EH (cell line): ENCODE measurements at places on chromosomes 7 and 10.

DNA sequence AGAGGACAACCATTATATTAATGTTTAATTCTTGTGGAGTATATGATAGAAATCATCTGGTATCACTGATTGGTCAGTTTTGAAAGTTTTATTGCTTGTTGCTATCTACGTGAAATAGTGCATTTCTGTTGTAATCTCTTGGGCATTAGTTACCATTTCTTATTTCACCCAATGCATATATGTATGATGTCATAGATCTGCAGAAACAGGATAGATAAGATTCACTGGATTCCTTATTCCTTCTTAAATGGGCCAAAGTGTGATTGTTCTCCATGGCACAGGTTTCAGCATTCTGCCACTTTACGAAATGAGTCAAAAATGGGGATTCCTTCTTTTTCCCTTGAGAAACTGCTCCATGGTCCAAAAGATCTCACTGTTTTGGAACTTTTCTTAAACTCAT is 56.6 kb downstream of the VTI1A start:
- DNase-seq = no peak

GRCh38 chr7:71182438-71182935 is 50.5 kb downstream of the GALNT17 start:
- no peak for DNase-seq

- peak; percentile 20 for DNase-seq
Measured at GRCh38 chr10:74586088-74586585, 240.3 kb upstream of the KAT6B start.

DNA sequence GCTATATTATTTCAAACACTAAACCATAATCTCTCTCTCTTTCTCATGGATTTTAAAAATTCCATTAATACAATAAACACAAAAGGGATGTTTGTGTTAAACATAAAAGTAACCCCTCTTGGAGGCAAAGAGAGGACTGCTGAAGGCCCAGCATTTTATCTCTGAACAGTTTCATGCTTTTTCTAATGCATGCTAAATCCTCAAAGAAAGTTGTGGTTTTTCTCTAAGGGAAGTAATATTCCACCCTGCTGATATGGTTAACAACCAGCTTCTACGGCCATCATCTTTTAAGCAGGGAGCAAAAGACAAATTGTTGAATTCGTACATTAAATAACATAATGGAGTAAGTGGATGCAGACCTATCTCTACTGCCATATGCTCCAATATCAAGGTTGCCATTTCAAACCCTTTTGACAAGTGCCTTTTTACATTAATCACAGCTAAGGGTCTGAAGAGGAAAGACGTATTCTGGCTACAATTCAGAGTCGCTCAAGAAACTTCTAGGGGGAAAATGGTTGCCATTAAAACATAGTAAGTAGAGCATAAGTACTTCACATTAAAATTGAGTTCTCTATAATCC is 103.1 kb downstream of the SLC25A13 start:
- no peak for DNase-seq

GRCh38 chr7:119270045-119270464 is 1002.9 kb upstream of the KCND2 start:
- DNase-seq = peak; percentile 19

DNA sequence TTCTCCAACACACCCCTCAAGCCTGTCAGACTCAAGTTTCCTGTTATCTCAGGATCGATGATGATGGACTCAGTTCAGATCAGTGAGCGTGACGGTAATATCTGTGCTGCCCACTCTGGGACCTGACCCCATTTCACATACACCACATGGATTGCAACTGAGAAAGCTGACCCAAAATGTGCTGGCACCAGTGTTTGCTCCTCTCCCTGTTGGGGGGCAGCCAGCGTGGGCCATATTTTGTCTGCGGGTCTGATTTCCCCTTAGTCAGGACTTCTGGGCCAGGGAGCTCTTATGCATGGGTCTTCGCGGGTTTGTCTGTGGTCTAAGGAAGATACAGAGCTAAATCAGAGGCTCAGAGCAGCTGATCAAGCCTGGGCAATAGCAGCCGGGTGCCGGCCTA is 42.6 kb upstream of the TRIM8 start:
- DNase-seq = no peak

GRCh38 chr7:115178835-115179234 is 256.9 kb downstream of the MDFIC start:
- DNase-seq = no peak

DNA sequence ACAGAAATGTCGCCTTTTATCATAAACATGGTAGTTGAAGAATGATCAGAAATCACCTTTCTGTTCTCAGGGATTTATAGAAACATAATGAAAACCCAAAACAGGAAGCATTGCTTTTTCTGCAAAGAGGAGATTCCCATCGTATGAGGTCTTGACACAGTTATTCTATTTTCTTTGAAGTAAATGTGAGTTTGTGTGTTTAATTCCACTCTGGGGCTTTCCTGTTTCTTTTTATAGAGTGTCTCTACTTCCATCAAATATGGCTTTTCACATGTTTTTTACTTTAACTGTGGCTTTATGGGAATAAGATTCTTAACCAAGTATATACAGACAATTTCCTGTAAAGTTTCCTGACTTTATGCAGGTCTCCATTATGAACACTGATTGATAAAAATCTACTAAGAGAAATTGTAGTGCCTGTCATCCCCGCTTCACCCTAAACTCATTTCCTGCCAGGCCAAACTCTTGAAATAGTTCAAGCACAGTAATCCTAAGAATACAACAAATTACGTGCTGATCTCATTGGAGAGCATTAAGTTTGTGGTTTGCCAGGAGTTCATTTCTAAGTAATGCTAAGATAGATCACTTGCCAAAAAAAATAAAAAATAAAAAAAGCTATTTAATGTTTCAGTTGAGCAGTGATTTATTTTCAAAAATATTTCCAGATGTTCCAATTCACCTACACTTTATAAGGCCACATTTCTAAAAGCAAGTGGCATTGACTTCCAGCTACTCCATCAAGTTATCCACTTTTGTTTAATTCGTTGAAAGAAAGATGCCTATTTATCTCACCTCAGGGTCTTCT is 52.2 kb upstream of the SEC61G start:
- peak; percentile 89 for DNase-seq

DNA sequence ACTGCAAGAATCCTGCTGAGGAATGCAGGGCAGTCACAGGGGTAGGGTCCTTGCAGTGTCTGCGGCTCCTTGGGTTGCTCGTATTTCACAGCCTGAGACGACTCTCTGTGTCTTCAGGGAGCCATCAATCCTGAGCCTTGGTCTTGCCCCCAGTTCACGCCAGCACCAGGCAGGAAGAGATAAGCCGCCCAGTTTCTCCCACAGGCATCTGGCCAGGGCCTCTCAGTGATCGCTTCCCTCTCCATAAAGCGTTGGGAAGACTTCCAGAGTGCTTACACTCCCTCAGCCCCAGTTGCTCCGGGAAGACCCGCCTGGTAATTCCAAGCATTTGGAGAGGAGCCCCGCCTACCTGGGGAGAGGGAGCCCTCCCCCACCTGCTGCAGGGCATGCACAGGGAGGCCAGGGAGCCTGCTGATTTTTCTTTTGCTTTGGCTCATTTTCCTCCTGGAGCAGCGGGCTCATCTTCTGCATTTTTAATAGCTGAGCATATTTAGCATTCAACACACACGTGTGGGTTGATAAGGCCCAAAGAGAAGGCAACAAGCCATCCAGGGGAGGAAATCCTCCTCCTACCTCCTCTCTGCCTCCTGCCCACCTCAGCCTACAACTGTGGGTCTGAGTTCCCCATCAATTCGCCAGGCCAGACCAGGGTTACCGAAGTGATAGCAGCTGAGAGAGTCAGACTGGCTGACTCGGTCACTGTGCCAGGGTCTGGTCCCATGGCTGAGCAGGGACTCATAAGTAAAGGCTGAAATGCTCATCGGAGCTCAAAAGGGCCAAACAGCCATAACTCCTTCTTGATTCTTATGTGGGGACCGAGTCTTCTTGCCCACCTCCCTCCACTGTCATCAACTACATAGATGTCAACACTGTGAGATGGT is 74.4 kb upstream of the EFCAB10 start:
- DNase-seq = peak; percentile 14

DNA sequence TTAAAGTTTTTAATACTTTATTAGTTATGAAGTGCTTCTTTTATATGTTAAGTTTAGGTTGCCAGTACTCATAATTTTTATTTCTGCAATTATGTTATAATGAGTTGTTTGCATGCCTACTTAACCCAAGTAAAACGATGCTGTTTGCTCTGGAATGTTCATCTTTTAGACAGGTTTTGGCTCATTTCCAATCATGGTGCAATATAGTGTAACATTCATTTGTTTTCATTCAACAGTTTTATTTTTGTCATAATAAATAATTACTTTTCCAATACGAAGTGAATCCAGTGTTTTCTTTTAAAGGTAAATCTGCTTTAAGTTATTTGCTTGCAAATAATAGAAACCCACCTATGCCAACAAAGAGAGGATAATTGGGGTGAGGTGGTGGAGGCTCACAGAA is 22.1 kb downstream of the ARL5B start:
- DNase-seq = peak; percentile 56

- peak; percentile 69 for DNase-seq
Measured at GRCh38 chr10:24449321-24449740, 240.4 kb downstream of the KIAA1217 start.

- no peak for DNase-seq
Measured at GRCh38 chr10:130634816-130635215, 498.6 kb downstream of the GLRX3 start.

GRCh38 chr10:30747633-30748032 is 118.1 kb upstream of the LYZL2 start:
- DNase-seq = peak; percentile 72

- no peak for DNase-seq
Measured at GRCh38 chr10:57864765-57865680, 402.7 kb downstream of the IPMK start.

GRCh38 chr7:133754708-133755107 is 372.4 kb upstream of the LRGUK start:
- peak; percentile 37 for DNase-seq

- peak; percentile 90 for DNase-seq
Measured at GRCh38 chr10:69874449-69874848, 72.7 kb downstream of the COL13A1 start.
